ENCODE measurements at places on chromosomes 3 and 15.

DNA sequence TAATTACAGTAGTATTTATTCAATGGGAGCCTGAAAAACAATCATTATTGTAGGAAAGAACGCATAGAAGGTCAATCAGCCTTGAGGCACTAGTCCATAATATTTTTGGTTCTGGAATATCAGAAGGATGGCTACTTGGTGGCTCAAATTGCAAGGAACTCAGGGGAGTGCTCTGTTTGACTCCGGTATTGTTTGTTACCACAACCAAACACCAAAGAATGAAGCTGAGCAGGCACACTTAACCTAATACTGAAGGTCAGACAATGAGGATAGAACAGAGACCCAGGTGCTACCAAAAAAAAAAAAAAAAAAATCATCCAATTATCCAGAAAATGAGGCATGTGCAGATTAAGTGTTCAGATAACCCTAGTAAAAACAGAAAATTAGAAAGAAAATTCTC lies 11.1 kb upstream of the SATB1 start:
- DNase-seq = no peak

GRCh38 chr15:93703092-93703739 lies 528.1 kb upstream of the MCTP2 start:
- no peak for DNase-seq

DNA sequence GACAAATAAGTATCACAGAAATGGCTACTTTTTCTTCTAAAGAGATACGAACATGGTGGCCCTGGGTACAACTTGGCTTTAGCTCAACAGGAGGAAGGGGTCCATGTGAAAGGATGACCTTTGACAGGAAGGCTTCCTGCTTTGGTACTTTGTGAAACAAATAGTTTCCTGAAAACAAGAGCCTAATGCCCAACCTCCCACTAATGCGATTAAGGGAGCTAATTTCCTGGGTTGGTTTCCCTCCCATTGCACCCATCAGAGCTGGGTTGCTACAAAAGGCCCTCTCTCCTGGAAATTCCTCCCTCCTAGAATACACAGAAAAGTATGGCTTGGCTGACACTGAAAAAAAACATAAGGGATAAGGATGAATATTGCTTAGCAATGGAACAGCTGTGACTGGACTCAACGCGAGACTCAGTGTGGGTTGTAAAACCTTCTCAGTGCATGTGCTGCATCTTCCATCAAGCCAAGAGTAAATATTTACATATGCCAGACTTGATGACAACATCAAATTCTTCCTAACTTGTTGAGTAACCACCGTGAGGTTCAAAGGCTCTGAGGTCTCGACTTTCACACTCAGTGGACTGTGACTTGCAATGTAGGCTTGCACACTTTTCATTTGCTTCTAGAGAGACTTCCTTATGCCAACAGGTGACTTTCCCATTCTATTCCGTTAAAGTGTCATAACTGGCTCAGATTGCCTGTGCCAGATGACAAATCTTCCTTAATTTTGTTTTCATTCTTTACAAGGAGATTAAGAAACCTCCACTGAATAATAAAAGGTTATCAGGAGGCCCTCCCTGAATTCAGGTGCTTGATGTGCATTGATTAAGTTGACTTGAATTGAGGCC lies 60.1 kb downstream of the ADAMTS9 start:
- no peak for DNase-seq

DNA sequence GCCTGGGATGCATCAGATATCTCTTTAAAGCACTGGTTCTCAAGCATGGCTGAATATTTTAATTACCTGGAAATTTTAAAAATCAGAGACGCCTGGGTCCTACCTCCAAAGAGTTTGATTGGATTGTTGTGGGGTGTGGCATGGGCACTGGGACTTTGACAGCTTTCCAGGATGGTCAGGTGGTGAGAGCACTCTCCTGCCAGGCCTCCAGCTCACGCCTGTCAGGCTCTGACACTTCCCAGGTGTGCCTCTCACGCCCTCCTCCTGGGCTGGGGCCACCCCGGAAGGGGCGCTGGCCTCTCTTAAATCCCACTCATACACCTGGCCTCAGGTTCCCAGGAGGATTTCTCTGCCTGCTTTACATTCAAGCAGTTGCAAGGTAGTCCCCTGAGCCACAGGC lies 48.5 kb downstream of the AMOTL2 start:
- DNase-seq = no peak

DNA sequence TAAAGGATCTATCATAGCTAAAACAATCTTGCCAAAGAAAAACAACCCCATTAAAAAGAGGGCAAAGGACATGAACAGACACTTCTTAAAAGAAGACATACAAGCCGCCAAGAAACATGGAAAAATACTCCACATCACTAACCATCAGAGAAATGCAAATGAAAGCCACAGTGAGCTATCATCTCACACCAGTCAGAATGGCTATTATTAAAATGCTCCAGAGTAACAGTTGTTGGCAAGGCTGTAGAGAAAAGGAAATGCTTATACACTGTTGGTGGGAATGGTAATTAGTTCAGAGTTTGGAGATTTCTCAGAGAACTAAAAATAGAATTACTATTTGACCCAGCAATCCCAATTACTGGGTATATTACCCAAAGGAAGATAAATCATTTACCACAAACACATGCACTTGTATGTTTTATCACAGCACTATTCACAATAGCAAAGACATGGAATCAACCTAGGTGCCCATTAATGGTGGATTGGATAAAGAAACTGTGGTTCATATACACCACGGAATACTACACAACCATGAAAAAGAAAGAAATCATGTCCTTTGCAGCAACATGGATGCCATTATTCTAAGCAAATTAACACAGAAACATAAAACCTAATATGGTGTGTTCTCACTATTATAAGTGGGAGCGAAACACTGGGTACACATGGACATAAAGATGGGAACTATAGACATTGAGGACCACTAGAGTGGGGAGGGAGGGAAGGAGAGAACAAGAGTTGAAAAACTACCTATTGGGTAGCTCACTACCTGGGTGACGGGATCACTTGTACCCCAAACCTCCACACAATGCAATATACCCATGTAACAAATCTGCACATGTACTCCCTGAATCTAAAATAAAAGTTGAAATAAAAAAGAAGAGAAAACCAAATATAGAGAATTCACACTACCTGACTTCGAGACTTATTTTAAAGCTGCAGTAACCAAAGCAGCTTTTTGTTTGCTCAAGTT lies 32.6 kb downstream of the ITGA11 start:
- no peak for DNase-seq

Measured in AG08396 (cell line).